ENCODE measurements at places on chromosomes 1 and 21.
A peak's percentile ranks its signal among the peaks of the same experiment; 100 is the strongest.

- DNase-seq: no peak
Measured at GRCh38 chr1:207578796-207579435, 66.0 kb upstream of the CR1L start.

GRCh38 chr21:45372732-45373355 lies 32.1 kb upstream of the COL18A1 start:
- no peak for DNase-seq

DNA sequence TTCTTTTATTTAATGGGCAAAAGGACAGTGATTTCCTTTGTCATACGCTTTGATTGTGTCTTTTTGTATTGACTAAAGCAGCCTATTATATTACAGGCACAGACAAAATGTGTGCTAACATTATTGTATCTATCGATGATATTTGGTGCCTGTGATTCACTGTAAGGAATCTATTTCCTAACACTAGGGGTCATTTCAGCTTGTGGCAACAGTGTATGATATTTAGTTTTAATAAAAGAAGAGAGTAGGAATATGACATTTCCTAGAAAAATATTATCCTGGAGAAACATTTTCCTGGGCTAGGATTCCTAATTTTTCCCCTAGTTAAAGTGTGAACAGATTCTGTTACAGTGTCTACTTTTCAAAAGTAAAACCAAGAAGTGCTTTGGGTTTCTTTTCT lies 42.8 kb downstream of the TYW3 start:
- no peak for DNase-seq

- DNase-seq: no peak
Measured at GRCh38 chr1:87122243-87122642, 206.4 kb upstream of the LMO4 start.

GRCh38 chr1:28083876-28084275 lies 4.5 kb downstream of the EYA3 start:
- no peak for DNase-seq

- DNase-seq: no peak
Measured at GRCh38 chr21:45972716-45973474, 8.7 kb upstream of the COL6A1 start.

DNA sequence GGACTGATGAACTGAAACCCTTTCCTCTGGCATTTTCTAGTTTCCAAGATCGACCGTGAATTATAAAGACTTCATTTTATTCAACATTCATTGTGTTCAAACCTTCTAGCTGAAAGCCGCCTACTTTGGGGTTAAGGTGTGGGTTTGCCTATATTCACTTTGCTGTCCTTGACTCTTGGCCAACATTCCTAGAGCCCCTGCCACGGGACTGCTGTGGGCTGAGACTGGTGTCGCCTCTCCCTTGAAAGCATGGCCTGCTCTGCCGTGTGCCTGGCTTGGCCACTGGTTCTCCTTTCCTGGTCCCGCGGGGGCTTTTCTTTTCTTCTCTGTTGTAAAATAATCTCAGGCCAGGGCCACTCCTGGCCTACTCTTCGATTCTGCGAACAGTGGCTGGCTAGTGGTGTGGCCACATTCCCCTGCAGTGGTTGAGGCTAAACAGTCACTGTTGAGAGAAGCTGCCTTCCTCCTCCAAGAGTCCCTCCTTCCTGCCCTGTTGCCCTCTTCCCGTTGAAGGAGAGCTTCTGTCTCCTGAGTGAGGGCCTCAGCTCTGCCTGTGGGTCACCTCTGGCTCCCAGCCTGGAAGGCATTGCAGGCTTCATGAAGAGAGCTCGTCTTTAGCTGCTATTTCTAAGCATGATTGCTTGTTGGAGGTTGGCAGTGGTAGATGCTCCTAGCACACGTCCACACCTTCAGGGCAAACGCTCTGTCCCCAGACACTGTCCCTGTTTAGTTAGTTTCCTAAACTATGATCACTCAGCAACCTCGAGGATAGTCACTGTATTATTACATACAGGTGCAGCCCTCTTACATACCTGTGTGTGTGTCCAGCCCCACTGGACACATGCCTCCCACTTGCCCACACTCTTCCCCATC lies 80.5 kb downstream of the GALNT2 start:
- DNase-seq: no peak

GRCh38 chr1:4017636-4018365 lies 117.7 kb upstream of the C1orf174 start:
- no peak for DNase-seq

- no peak for DNase-seq
Measured at GRCh38 chr1:91885213-91885715, 687 bp downstream of the TGFBR3 start.

- DNase-seq: no peak
Measured at GRCh38 chr1:36559061-36559460, 76.3 kb upstream of the CSF3R start.

GRCh38 chr1:181630838-181631237 lies 147.5 kb downstream of the CACNA1E start:
- DNase-seq: no peak

DNA sequence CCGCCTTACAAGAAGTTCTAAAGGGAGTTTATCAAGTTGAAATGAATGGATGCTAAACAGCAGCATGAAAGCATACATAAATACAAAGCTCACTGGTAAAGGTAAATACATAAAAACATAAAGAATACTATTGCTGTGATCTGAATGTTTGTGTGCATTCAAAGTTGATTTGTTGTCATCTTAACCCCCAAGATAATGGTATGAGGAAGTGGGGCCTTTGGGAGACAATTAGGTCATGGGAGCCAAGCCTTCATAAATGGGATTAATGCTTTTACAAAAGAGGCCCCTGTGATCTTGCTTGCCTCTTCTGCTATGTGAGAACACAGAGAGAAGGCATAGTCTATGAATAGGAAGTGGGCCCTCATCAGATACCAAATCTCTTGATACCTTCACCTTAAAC lies 209.0 kb upstream of the SAMSN1 start:
- no peak for DNase-seq

GRCh38 chr1:28552758-28553663 lies at the start of gene TRNAU1AP:
TRNAU1AP (plus strand) TSS chr1:28553085; CDS start chr1:28553111, 26 bp downstream.
- DNase-seq: peak; percentile 91

DNA sequence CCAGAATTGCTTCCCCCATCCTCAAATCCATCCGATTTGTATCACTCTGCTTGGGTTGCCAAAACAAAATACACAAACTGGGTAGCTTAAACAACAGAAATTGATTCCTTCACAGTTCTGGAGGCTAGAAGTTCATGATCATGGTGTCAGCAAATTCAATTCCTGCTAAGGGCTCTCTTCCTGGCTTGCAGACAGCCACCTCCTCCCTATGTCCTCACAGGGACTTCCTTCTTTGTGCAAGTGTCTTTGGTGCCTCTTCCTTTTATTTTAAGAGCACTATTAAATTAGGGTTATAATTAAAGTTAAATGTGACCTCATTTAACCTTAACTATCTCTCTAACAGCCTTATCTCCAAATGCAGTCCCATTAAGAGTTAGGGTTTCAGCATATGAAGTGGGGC lies 112.8 kb downstream of the PLPP3 start:
- no peak for DNase-seq

GRCh38 chr1:17359808-17360207 lies 12.2 kb upstream of the PADI6 start:
- DNase-seq: no peak

GRCh38 chr1:87826681-87827251 lies 498.1 kb downstream of the LMO4 start:
- no peak for DNase-seq
